ENCODE measurements at places on chromosomes 11 and 22. TPM values are rescaled to one million over a fixed set of nuclear protein-coding genes. Genes with fewer than 3 reads are reported as not detected.

Gene CREB3L1
- 0.17 TPM for total RNA-seq

Gene RPUSD4
- total RNA-seq: 20.5 TPM

Gene SHANK2
- total RNA-seq: 25.8 TPM

Gene CARD18
- total RNA-seq: 3.5 TPM

Gene OR8G1
- not detected for total RNA-seq

Gene SPDYC
- not detected for total RNA-seq

Gene FIBIN
- 3.4 TPM for total RNA-seq

Gene PTGDR2
- not detected for total RNA-seq

Gene NRGN
- total RNA-seq: not detected

Gene OR52I2
- total RNA-seq: not detected

Gene CASP5
- total RNA-seq: not detected

Gene KRTAP5-8
- not detected for total RNA-seq

Gene C22orf31
- not detected for total RNA-seq

Gene MUC6
- total RNA-seq: not detected

Gene SLC35C1
- 11.2 TPM for total RNA-seq

Gene TMEM151A
- 0.26 TPM for total RNA-seq

Gene RAB3IL1
- 2.3 TPM for total RNA-seq

Gene RIC3
- 12.0 TPM for total RNA-seq

Gene DDIAS
- total RNA-seq: 4.9 TPM

Gene IRAG1
- total RNA-seq: 2.0 TPM

Gene DCHS1
- total RNA-seq: 0.50 TPM

Gene PRR5L
- 6.8 TPM for total RNA-seq

Gene RCOR2
- 0.17 TPM for total RNA-seq

Gene SLC6A5
- total RNA-seq: under 0.01 TPM

Gene PRDM11
- 3.1 TPM for total RNA-seq

Gene IL18
- 1.3 TPM for total RNA-seq

Gene CELSR1
- total RNA-seq: 69.5 TPM

Gene OR52E5
- total RNA-seq: not detected

Gene USP2
- 2.7 TPM for total RNA-seq

Gene PANX3
- not detected for total RNA-seq

Gene PHF21B
- total RNA-seq: not detected

Gene UBQLNL
- total RNA-seq: not detected
